Tibial artery (tissue), 4 donors: ENCODE measurements at places on chromosomes 1 and 21.

GRCh38 chr1:143748906-143749305 is 222.9 kb downstream of the FAM72C start:
- DNase-seq = no peak

DNA sequence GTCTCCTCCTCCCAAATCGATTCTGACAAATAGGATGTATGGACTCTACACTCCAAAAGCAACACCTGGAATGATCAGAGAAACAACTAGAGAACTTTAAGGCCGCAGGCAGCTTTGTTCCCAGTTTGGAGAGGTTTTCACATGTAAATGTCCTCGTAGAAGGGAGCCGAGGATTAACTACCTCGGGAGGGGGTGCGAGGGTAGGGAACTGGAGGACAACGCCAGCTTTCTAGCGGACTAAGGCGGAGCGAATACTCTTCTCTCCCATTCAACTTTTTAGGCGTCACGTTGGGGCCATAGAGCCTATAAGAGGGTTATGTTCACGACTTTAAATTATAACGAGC is 1.2 kb downstream of the SCAF4 start:
- no peak for DNase-seq

DNA sequence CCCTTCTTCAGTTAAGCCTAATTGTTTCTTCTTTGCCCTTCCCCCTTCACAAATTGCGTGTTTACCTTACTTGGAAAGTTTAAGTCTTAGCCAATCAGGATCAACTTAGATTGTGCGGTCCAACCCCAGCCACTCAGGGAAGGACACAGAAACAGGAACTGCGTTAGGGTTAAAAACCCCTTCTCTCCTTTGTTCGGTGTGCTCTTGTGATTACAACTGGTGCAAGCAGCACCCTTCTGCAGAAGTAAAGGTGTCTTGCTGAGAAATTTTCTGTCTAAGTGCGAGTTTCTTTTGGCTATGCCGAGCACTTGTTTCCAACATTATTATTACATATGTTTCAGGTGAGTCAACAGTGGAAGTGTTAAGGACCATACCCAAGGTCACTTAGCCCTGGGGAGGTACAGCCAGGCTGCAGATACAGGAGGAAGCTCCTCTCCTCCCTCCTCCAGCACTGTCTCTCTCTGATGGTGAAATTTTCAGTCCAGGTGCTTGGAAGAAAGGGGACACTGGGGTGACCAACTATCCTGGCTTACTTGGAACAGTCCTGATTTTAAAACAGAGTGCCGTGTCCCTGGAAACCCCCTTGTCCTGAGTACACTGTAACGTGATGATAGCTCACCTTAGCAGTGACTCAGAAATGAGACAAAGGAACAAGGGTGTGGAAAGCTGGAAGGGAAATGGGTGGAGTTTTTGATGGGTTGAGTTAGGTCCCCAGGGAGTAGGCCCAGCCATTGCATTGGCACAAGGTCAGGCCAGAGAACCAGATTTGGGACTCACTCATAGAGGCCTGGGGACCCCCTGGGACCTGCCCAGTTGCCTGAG is 68.7 kb upstream of the KLHDC7A start:
- no peak for DNase-seq

DNA sequence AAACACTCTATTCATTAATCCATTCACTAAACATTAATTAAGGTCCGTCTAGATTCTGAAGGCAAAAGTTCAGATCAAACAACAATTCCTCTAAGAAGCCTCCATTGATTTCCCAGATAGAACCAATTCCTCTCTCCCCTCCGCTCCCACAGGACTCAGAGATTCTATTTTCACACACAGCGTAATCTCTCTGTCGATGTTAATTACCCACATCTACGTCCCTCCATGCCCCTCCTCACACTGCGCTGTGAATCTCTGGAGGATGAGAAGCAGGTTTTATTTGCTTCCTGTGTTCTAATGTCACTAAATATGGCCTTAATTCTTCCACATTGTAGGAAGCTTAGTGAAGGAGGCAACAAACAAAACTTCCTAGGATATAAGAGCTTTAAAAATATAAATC is 306.7 kb downstream of the DSCAM start:
- no peak for DNase-seq

- DNase-seq = no peak
Observed at GRCh38 chr1:38746402-38746935, 113.1 kb downstream of the RRAGC start.

- no peak for DNase-seq
Observed at GRCh38 chr1:66623812-66624211, 89.9 kb downstream of the SGIP1 start.
